ENCODE measurements at places on chromosomes 12 and 14.
A peak's percentile ranks its signal among the peaks of the same experiment; 100 is the strongest.

DNA sequence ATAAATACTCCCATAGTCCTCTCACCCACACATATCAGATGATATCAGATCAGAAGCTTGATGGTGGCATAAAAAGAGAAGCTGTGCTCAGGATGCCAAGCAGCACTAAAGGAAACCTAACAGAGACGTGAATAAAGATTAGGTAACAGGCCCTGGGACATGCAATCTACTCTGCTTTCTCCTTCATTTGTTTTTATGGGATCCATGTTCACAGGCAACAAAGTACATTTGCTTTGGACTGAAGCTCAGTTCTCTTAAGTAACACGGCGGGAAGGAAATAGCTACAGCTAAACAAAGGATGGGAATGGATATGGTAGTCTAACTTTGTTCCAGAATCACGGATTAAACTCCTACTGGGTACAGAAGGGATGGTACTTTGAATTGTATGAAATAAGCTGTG lies 119.5 kb downstream of the TTC7B start:
- DNase-seq: no peak

DNA sequence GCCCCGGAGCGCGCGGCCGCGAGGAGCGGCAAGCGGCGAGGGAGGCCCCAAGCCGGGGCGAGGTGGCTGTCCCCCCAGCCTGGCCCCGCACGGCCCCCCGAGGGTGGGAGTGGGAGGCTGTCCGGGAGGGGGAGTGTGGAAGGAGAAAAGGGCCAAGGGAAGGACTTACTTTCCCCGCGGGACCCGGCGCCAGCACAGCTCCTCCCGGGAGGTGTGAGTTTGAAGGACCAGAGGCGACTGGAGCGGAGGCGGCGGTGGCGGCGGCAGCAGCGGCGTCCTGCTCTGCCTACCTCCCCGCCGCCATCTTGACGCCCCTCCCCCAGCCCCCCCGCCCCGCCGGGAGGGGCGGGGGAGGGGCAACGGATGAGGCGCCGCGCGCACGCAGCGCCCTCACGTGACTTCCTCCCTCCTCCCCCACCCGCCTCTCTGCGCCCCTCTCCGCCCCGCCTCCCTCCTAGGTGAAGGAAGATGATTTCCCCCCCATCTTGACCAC lies at the start of gene SBNO1:
TSS of gene SBNO1 (minus strand) at position 316 of the 493 bp plus-strand sequence. CDS start 14,406 bp downstream, outside the sequence.
- DNase-seq: peak; percentile 75

DNA sequence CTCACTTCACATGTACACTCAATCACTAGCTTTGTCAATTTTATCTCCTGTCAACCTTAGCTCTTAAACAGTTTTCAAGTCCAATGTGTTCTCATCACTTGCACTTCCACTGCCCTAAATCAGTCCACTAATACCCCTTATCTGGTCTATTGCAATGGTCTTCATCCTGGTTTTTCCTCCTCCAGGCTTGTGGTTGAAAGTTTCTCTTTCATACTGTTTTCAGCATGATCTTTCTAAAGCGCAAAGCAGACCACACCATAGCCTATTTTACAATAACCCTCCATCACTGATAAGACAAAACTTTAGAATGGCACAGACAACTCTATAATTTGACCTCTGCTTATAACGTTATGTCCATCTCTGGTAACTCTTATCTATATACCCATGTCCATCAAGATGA lies 62.0 kb upstream of the DDHD1 start:
- no peak for DNase-seq

DNA sequence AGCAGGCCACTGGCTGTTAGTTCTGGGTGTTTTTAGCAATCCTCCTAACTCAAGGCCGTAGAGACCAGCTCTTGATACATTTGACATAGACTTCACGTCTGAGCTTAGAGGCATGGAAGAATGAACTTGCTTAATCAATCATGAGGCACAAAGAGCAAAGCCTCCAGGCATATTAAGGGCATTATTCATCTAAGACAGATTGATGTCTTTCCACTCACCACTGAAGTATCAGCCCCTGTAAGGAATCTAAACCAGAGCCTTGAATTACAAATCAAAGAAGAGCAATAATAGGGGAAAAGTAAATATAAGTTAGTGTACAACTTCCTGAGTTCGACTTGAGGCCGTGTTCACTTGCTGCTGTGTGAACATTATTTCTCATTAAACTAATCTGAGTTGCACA lies 1470.7 kb downstream of the AACS start:
- DNase-seq: no peak

All from HCT116 (cell line).